Left lobe of liver (tissue), 2 donors: ENCODE measurements at places on chromosomes 2 and 18.

DNA sequence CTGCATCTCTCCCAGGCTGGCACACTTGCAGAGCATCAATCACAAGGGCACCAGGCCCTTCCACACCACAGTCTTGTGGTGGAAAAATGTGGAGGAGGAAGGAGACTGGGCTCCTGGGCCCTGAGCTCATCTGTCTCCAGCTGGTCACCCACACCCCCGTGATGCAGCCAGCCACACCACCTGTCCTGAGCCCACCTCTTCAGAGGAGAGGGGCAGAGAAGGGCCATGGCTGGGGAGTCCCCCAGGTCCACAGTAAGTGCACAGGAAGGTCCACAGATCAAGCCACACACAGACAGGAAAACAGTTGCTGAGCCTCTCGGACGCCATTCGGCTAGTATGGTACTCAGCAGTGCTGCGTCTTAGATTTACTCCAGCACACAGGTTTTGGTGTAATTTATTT, 203.5 kb upstream of the SALL3 start:
- no peak for DNase-seq

DNA sequence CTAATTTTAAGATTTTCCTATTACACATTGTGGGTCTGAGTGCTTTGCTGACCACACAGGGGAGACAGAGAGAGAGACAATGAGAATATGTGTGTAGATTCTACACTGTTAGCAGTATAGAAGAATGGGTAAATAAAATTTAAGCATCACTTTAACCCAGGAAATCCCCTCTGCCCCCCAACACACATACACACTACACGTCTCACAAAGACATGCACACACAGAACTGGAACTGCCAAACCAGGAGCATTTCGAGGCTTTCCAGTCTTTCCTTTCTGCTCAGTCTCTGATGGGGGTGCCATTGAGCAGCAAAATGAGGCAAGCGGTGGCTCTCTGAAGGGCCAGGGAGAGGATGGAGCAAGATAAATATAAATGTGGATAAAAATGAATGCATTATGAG, 2.5 kb downstream of the MERTK start:
- no peak for DNase-seq

DNA sequence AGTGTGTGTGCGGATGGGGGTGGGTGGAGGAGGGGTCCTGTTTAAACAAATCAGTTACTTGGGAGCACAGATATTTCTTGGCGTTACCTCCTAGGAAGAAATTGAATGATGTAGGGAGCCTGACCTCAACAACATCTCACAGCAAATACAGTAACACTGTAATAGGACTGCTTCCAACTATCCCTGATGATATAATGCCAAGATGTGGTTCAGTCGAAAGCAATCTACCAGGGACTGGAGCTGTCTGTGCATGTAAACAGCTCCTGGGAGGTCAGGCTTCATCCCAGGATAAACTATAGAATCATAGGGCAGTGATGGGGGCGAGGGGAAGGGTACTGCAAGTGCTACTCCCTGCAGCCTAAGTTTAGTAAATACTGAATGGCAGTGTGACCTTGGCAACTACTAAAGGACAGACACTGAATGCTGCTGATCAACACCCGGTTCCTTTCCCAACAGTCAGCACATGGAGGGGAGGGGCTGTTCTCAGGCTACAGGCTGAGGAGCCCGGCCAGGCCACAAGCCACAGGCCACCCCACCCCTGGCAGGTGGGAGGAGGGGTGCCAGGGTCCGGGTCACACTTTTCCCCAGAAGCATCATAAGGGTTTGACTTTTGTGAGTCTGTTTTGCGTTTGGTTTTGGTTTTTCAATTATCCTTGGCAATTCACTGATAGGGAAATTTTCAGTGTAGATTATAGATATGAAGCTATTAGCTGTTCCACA, 85.3 kb upstream of the ZNF397 start:
- DNase-seq = no peak

GRCh38 chr18:63882333-63883141, 5.0 kb upstream of the SERPINB2 start:
- DNase-seq = no peak

GRCh38 chr18:76395609-76396008, 99.4 kb downstream of the ZNF516 start:
- peak; percentile 41 for DNase-seq

GRCh38 chr18:69691008-69691760, 256.5 kb downstream of the CD226 start:
- no peak for DNase-seq

- no peak for DNase-seq
Observed at GRCh38 chr2:119257198-119257597, 33.6 kb downstream of the STEAP3 start.

DNA sequence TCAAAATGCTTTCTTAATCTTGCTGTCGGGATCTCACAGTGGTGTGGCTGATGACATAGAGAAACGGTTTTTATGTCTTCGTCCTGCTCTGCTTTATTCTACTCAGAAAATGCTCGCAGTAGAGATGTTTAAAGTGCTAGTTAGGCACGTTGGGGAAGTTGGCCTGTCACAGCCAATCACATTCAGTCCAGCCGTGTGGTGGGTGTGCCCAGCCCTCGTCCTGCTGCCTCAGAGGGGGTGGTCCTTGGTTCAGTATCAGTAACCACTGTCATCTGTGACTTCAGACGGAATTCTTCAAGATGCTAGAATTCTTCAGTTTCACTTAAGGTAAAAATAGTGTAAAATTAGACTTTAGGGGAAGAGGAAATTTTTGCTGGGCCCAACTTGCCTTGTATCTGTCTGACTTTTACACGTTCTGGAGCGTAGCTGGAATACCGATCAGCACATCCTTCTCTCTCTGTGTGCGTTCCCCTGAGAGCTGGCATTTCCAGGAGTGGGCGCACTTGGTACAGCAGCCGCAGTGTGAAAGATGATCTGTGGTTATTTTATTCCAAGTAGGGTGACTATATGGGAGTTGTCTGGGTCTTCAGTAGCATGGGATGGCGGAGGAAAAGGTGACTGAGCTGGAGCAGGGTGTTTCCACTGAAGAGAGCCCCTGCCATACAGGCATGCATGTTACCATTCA, 18.5 kb downstream of the TRAF3IP1 start:
- no peak for DNase-seq

DNA sequence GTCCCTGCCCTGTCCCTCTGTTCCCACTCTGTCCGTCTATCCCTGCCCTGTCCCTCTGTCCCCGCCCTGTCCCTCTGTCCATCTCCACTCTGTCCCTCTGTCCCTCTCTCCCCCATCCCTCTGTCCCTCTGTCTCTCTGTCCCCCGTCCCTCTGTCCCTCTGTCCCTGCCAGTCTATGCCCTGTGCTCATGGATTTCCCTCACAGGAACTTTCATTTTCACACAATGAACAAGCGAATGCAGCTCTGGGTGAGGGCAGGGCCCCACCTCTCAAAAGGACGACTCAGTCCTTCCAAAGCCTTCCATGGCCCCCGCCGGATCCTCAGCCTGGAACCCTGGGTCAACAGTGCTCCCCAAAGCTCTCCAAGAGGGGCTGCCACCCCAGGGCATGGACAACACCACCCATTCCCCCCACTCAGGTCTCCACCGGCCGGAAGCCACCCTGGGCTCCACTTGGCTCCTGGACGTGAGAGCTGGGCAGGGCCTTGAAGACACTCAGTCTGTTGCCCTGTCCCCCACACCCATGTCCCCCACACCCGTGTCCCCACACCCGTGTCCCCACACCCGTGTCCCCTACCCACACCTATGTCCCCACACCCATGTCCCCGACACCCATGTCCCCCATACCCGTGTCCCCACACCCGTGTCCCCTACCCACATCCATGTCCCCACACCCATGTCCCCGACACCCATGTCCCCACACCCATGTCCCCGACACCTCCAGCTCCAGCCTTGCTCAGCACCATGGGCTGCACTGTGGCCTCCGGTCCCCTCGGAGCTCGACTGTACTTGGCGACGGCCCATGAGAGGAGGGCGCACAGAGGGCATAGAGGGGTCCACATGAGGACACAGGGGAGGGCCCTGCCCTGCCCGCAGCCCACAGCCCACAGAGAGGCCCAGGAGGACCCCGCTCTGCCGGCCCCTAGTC, 156.0 kb downstream of the PXDN start:
- DNase-seq = no peak

- DNase-seq = no peak
Observed at GRCh38 chr18:2958819-2959298, 54.1 kb downstream of the LPIN2 start.

DNA sequence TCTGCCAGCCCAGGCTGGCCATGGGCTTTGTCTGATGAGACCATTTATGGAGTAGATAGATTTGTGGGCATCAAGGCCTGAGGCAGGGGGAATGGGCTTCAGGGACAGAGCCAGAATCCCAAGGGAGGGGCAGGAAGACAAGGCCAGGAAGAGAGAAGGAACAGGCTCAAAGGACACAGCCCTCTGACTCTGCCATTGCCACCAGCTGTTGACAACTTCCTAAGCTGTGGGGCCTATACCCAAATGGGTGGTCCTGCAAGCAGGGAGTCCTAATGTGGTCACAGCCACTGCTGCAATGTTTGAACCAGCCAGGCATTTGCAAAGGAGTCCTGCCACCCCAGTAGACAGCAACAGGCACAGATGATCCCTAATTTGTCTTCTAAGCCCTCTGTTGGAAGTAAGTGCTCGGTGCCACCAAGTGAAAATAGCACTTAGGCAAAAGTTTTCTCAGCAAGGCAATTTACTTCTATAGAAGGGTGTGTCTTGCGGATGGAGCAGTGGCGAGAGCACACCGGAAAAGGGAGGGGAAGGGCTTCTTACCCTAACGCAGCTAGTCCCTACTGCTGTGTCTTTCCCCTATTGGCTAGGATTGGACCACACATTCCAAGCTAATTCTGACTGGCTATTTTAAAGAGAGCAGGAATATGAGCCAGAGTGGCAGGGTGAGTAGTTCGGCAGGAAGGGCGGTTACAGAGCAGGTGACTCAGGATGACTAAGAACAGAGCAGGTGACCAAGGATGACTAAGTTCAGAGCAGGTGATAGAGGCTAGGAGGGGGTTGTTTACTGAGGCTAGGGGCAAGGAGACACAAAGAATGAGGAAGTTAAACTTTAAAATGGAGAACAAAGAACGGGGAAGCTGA, 47.2 kb downstream of the C1QL2 start:
- DNase-seq = no peak

- no peak for DNase-seq
Observed at GRCh38 chr2:112290088-112290487, 14.7 kb downstream of the ZC3H6 start.

DNA sequence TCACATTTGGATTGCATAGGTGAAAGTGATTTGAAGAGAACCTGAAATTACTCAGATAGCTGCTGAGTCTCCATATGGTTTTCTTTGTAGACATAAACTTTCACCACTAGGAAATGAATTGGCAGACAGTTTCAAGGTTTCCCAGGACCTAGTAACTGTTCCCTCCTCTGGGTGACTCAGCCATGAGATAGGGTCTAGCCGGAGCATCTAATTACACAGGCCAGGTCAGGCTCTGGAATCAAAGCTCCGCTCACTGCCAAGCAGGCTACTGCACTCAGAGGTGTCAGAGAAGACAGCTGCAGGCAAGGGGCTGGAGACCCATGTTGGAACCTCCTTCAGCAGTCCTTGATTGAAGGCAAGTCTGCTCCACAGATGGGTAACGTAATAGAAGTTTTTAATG, 429.2 kb downstream of the TNS1 start:
- no peak for DNase-seq

- no peak for DNase-seq
Observed at GRCh38 chr2:217717646-217718045, 285.1 kb downstream of the TNS1 start.

DNA sequence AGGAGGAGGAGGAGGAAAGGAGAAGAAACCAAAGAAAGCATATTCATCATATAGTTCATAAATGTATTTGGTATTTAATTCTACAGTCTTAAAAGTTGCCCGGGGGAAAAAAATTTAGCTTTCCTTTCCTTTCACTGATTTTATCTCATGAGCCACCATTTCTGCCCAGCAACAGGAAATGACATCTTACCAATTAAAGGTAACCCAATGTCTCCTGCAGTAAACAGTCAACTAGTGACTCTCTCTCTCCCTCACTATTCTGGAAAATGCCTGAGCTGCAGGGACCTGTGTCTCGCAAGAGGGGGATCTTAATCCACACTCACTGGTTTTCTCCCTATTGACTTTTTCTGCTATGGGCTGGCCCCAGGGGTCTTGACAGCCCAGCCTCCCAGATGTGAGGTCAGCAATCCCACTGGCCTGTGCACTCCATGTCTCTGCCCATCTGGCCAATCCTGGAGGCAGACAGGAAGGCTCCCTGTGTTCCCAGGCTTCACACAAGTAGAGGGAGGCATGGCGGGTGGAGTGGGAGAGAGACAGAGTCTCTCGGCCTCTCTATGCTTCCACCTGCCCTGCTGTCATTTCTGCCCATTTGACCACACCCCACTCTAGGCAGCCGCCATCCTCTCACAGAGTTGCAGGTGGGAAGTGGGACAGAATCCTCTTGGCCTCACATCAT, 85.4 kb upstream of the CABLES1 start:
- DNase-seq = no peak

DNA sequence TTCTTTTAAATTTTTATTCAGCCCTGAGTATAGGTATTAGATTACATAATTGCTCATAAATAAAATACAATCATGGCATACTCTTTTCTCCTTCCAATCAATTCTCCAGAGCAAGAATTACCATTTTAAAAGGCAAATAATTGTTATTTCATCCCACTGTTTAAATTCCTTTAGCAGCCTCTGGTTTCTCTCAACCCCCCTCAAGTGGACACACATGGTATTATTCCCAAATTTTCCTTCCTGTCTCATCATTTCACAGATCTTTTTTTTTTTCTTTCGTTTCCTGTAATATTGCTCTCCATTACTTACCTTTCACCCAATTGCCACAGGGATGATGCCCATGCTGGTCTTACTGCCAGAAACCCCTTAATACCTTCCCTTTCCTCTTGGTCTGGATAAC, 385.2 kb downstream of the RIT2 start:
- DNase-seq = no peak

- DNase-seq = no peak
Observed at GRCh38 chr18:21799721-21800120, 59.1 kb downstream of the MIB1 start.

GRCh38 chr2:178193496-178193822, 853 bp upstream of the OSBPL6 start:
- DNase-seq = peak; percentile 61

GRCh38 chr2:226794751-226795171, 4.9 kb downstream of the IRS1 start:
- DNase-seq = no peak
